ENCODE measurements at places on chromosomes 7 and 10.

GRCh38 chr10:92291921-92292845, 1.2 kb downstream of the MARCHF5 start:
- DNase-seq: no peak

DNA sequence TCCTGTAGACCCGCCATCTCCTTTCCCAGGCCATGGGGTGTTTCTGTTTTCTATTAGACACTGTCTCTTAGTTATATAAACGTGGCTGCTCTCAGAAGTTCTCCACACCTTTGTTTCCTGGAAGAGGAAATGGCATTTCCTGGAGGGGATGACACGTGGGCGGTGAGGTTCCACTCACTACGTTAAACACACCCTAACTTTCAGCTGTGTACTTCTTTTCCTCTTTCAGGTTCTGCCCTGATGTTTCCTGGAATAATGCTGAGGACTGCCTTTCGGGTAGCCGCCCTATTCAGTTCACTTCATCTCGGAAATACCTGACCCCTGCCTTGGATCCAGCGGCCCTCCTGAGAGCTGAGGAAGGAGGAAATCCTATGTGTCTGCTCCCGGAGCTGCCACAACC, 3.4 kb upstream of the PRKCQ start:
- DNase-seq: no peak

GRCh38 chr10:20427821-20428220, 469.3 kb downstream of the NEBL start:
- no peak for DNase-seq

DNA sequence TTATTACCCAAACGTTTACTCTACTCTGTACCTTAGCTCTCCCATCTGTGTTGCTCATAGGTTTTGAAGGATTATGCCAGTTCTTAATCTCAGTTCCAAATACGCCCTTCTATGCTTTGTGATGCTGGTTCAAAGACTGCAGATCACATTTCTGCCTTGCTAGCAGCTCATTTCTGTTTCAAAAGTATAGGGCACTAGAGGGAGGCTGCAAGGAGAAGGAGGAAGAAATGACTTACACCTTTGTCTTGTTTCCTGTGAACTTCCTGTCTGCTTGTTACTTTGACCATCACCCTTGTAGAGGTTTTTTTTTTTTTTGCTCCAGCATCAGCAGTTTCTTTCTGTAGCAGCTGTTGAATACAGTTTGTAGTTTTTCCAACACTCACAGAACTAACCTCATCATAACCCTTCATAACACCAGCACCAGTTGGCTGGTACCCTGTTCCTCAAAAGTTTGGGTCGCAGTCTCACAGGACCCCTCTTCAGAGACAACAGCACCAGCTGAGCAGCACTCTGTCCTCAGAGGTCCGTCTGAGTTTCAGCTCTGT, 16.5 kb downstream of the SLK start:
- no peak for DNase-seq

DNA sequence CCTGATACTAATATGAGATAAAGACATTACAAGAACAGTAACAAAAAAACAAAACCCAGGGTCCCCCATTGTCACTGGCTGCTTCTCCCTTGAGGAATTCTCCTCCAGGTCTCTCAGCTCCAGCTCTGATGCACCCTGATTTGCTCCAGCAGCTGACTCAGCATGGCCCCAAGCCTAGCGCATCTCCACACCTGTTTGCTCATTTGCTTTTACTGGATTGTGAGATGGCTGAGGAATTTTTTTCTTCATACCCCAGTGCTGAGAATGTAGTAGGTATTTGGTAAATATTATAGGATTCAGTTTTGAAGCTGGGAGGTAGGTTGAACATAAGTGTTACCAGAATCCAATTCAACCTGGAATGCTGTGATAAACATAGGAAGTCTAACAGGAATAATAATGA, 171.9 kb downstream of the PKD1L1 start:
- DNase-seq: no peak

DNA sequence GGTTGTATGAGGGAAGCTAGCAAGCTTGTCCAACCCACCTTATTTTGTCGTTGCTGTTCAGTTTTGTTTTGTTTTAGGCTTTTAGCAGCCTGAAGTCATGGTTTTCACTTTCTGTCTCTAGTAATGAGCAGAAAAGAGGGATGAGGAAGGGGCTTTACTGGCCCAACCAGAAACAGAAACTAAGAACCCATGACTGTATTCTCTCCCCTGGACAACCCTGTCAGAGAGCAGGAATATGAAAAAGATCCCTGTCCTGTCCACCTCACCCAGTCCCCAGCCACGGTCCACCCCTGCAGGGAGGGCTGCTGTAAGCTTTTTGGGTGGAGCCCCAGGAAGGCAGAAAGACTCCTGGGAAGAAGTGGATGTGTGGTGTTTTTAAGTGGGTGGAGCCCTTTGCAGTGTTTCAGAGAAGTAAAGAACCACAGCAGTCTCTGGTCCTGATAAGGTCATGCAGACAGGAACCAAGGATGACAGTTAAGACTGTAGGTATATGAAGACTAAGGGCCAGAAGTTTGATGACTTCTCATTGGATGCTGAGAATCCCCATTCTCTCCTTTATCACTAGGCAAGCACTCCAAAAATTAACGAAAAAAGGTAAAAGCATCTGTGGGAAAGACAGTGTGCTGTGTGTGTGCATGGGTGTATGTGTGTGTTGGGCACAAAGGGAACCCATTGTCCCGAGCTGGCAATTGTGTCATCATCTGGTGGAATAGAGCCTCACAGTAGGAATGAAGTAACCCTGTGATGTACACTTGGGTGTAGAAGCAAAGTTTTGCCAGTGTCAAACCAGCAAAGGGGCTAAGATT, 13.8 kb downstream of the MRPL32 start:
- DNase-seq: no peak

GRCh38 chr10:6755781-6756460, 175.8 kb upstream of the PRKCQ start:
- DNase-seq: no peak

GRCh38 chr10:77877441-77878344, 48.9 kb downstream of the DLG5 start:
- DNase-seq: no peak

- no peak for DNase-seq
Observed at GRCh38 chr7:1099154-1099542, 11.2 kb downstream of the GPER1 start.

GRCh38 chr10:89403043-89403442, 10.6 kb downstream of the IFIT1 start:
- DNase-seq: no peak

DNA sequence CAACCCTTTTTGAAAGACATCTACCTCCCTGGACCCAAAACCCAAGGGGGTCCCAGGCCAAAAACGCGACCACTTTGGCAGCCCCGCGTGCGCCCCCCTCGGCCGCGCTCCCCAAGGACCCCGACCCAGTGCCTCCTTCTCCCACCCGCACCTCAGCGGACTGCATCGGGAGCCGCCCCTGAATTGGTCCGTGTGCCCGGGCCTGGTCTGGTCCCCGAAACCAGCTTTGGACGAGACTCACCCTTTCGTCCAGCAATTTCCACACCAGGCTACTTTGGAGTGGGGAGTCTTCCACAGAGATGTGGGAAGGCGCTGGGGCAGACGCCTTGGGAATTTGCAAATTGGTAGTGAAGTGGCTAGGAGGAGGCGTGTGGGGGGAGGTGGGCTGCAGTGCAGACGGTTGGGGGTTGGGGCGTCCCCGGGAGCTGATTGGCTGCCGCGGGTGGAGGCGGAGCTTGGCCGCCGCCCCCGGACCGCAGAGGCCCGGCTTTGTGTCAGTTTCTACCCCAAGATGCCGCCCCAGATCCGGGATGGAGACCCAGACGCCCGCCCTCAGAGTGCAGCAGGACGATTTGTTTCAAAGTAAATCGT, 16.9 kb downstream of the TCAF1 start:
- DNase-seq: no peak

GRCh38 chr10:132916421-132916841, 25.9 kb downstream of the CFAP46 start:
- no peak for DNase-seq

GRCh38 chr7:122380992-122381391, 76.4 kb upstream of the FEZF1 start:
- no peak for DNase-seq

DNA sequence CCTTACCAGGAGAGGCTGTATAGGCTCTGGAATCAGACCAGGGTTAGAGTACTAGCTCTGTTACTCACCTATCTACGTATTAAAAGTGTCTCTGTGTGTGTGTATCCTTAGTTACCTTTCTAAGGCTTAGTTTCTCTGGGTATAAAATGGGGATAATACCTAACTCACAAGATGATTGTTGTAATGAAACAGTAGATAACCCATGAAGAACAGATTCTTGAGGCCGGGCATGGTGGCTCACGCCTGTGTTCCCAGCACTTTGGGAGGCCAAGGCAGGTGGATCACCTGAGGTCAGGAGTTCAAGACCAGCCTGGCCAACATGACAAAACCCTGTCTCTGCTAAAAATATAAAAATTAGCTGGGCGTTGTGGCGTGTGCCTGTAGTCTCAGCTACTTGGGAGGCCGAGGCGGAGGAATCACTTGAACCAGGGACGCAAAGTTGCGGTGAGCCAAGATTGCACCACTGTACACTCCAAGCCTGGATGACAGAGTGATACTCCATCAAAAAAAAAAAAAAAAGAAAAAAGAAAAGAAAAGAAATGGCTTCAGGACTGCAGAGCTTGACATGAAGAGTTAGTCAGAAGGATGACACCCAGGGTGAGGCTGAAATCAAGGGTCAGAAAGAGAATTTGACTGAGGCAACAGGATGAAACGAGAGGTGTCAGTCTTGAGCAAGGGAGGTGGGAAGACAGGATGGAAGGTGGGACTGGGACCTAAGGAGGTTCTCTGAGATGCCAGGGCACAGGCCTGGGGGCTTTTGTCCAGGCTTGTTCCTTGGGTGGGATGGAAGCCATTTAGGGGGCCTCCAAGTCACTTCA, 33.4 kb downstream of the PRKAR2B start:
- no peak for DNase-seq

DNA sequence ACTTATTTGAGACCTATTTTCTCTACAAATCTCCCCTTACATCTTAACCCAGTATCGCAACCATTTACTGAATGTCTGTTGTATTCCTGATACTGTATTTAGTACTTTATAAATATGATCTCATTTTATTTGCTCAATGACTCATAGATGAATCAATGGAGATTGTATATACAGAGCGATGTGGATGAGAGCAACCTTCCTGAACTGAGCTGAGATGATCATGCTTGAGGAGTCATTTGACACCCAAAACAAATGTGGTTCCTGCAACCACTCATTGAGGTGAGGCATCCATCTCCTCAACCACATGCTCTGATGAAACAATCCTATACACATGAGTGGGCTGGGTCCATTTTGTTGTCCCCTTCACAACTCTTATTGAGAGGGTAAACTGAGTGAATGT, 250.0 kb downstream of the CDC14C start:
- DNase-seq: no peak

GRCh38 chr7:32264702-32265284, 194.6 kb upstream of the PDE1C start:
- DNase-seq: no peak

DNA sequence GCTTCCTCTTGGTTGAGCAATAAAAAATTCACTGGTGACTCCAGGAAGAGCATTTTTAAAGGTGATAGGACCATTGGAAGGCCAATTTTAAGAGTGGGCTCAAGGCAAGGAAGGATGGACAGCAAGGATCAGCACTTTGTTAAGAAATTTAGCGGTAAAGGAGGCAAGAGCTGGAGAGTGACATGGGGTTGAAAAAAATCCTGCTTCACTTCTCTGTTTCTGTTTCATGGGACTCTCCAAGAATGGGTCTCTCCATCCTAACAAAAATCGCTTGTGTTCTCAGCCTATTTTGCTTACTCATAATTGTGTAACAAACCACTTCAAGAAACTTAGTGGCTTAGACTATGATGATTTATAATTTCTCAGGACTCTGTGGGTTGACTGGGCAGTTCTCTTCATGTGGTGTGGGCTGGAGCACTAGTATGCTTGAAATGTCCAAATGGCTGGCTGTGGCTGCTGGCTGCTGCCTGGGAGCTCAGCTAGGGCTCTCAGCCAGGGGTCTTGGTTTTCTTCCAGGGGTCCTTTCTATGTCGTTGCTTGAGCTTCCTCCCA, 59.8 kb upstream of the ZNRF2 start:
- DNase-seq: no peak

GRCh38 chr10:79149662-79150443, 81.1 kb downstream of the ZMIZ1 start:
- DNase-seq: no peak
